ENCODE measurements at places on chromosomes 12 and 14.
A peak's percentile ranks its signal among the peaks of the same experiment; 100 is the strongest.

- no peak for DNase-seq
Measured at GRCh38 chr14:95496111-95496681, 20.3 kb downstream of the SYNE3 start.

GRCh38 chr14:38517426-38517825 lies 261.5 kb upstream of the CLEC14A start:
- no peak for DNase-seq

- peak; percentile 20 for DNase-seq
Measured at GRCh38 chr12:108773798-108774788, 42.8 kb upstream of the CORO1C start.

- DNase-seq = no peak
Measured at GRCh38 chr14:60640859-60641741, 8.2 kb downstream of the SIX1 start.

- DNase-seq = no peak
Measured at GRCh38 chr12:118432812-118433545, 56.6 kb downstream of the SUDS3 start.
